ENCODE measurements at places on chromosomes 7 and 10.

DNA sequence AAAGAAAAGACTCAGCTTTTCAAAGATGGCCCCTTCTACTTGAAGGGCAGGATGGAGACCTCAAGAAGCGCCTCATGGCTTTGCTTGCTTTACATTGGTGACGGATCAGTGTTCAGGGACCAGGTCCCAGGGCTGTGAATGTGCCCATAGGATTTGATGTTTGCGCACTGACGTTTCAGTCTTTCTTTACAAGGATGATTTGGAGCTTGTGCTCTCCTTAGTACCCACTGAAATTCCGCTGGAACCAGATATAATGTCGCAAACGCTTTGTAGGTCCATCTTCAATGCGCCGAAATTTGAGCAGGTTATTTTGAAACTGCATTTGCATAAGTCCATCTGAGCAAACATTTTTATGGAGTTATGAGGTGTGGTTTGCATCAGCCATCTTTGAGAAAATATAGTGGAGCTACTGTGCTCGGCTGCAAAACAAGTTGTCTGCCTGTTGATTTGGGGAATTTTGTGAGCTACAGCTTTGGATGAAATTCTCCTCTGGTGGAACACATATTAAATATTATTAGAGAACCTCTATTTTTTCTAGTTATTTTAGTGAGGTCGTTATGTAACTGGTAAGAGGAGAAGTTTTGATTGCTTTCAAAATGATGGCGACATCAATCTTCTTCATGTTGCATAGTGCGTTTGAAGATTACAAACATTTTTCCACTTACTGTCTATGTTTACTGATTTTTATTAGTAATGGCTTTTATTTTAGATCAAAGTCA lies 2.4 kb downstream of the RBM20 start:
- DNase-seq: no peak

DNA sequence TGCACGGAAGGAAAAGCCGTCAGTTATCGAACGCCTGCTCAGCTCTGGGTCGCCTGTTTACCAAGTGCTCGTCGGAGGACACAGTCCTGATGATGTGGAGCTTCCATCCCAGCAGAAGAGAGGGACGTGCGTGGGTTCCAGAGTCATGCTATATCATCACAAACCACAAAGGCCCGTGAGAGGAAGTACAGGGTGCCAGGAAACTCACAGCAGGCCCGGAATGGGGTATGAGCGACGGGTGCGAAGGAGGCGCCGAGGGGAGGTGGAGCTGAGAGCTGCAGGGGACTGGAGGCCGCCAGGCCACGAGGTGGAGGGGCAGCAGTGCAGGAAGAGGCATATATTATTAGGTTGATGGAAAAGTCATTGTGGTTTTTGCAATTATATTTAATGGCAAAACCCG lies 102.5 kb downstream of the ACTR3B start:
- DNase-seq: no peak

- DNase-seq: peak; percentile 18
These were observed 17.7 kb upstream of the EXOC4 start for GRCh38 chr7:133234961-133235875.

DNA sequence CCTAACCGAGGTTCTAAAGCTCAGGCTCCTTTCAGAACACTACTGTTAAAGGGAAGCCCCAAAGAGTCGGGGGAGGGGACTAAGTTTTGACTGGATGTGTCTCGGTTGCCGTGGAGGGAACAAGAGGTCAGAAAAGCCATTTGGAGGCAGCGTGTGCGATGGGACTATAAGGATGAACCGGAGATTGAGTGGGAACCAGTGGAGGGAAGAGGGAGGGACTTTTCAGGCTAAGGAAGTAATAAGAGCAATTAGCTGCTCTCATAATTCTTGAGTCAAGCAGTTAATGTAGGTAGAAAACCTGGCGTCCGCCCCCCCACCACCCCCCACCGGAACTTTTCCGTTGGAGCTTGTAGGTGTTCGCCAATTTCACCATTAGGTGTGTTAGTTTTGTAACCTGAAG lies 491 bp upstream of the AKAP9 start:
- DNase-seq: peak; percentile 41

DNA sequence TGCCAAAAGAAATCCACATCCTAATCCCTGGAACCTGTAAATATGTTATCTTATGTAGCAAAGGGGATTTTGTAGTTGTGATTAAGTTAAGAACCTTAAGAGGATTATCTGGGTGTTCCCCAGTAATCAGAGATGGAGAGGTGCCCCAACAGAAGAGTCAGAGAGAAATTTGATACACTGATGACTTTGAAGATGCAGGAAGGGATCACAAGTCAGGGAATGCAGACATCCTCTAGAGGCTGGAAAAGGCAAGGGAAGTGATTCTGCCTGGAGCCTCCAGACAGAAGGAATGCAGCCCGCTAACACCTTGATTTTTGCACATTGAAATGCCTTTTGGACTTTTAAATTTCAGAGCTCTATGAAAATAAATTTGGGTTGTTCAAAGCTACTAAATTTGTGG lies 531.7 kb downstream of the DNAJB9 start:
- no peak for DNase-seq

GRCh38 chr10:1395025-1395480 lies 338.9 kb downstream of the WDR37 start:
- DNase-seq: no peak

DNA sequence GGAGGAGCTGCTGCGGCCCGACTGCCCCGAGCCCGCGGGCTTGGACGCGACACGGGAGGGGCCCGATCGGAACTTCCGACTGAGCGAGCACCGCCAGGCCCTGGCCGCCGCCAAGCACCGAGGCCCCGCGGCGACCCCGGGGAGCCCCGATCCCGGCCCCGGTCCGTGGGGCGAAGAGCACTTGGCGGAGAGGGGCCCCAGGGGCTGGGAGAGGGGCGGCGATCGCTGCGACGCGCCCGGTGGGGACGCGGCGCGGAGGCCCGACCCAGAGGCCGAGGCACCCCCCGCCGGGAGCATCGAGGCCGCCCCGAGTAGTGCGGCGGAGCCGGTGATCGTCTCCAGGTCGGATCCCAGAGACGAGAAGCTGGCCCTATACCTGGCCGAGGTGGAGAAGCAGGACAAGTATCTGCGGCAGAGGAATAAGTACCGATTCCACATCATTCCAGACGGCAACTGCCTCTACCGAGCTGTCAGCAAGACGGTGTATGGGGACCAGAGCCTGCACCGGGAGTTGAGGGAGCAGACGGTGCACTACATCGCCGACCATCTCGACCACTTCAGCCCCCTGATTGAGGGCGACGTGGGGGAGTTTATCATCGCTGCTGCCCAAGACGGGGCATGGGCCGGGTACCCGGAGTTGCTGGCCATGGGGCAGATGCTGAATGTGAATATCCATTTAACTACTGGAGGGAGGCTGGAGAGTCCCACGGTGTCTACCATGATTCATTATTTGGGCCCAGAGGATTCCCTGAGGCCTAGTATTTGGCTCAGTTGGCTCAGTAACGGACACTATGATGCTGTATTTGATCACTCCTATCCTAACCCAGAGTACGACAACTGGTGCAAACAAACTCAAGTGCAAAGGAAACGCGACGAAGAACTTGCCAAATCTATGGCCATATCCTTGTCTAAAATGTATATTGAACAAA lies 1.4 kb downstream of the OTUD1 start:
- DNase-seq: no peak

- DNase-seq: no peak
These were observed 160.7 kb upstream of the ZNF32 start for GRCh38 chr10:43809211-43809930.

- no peak for DNase-seq
These were observed 36.8 kb upstream of the SPAM1 start for GRCh38 chr7:123888192-123888591.

GRCh38 chr10:31745612-31746376 lies 182.8 kb downstream of the ARHGAP12 start:
- DNase-seq: no peak

- no peak for DNase-seq
These were observed 71.1 kb downstream of the INPP5A start for GRCh38 chr10:132608511-132609195.

DNA sequence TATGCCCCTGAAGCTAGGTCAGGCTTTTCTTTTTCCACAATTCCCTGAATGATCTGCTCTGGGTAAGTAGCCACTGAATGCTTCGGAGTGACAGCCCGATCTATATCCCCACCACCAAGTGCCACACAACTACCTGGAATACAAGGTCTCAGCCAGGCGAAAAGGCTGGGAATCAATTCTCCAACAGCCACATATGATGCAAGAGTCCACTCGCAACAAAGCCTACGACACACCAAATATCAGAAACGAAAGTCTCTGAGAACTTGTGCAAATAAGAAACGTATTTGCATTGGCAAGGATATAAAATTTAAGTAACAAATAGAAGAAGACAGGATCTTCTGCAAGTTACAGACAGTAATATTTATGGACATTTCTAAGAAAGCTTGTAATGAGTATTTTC lies 5.7 kb downstream of the HIPK2 start:
- DNase-seq: no peak

GRCh38 chr10:108410236-108410635 lies 1245.7 kb upstream of the SORCS1 start:
- DNase-seq: no peak

DNA sequence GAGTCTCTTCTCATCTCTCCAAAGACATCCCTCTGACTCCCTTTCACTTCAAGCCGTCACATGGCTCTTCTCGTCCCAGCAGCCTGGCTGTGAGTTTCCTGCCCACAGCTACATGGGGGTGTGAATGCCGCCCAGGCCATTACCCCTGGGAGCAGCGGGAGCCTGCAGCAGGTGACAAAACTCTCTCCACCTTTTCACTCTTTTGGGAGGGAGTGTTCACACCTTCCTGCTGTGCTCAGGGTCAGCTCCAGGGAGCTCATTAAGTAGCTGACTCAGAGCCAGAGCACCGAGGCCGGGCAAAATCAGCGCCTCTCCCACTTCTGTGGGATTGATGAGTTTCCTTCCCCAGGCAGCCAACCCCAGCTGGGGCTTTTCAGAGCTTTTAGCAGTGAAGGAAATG lies 271.3 kb downstream of the TYW1 start:
- no peak for DNase-seq

GRCh38 chr7:76106893-76107292 lies 59.0 kb downstream of the MDH2 start:
- DNase-seq: no peak

All from NCI-H748 treated with DMSO at 0.1 percent for 48 hours (cell line).